Lower lobe of right lung (tissue), 2 donors: ENCODE measurements at places on chromosomes 6 and 20.
A peak's percentile ranks its signal among the peaks of the same experiment; 100 is the strongest.

GRCh38 chr20:1674361-1674760, 16.8 kb upstream of the SIRPG start:
- no peak for DNase-seq

DNA sequence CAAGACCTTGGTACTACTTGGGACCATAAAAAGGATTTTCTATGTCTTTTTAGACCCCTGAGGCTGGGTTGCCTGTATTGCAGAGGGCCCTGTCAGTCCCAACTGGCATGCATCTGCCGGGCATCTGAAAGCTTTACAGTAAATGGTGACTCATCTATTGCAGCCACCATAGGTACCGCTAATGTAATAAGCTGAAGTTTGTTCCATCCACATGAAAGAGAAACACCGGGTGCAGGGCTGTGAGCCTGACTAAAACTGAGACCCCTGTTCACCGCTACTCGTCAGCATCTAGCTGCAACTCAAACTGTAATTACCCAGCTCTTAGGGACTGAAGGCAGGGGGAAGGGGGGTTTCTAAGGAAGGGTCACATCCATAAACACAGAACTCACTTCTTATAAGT, 49.5 kb downstream of the TRERF1 start:
- DNase-seq, result no peak

DNA sequence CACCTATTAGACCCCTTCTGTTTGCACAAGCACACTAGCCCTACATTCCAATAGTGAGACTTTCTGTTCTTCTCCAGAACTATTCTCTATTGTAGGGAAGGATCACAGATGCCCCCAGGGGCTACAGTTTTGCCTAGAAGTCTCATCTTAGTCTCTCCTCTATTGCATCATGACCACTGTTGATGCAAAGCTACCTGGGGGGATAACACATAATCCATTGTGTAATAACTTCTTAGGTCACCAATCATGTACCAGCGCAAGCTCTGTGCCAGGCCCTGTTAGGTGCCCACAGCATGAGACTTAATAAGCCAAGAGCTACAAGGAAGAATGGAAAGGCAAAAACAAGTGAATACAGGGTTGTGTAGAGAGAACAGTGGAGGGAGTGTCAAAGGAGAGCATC, 98.1 kb upstream of the TNFAIP3 start:
- no peak for DNase-seq

DNA sequence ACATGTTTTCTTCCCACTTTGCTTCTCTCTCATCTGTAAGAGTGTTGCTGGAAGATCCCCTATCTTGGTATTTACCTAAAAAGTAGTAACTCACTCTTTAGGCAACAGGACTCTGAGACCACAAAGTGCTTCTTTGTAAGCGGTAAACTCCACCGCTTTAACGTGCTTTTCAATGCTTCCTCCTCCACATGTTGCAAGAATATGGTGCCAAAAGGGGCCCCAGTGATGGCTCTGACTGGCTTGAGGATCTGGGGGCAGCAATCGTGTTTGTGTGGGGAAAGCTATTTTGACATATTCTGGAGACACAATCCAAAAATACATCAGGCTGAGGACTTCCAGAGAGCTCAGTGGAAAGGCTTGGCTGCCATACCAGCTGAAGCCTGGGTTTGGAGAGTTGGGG, 12.4 kb upstream of the CPNE5 start:
- no peak for DNase-seq

DNA sequence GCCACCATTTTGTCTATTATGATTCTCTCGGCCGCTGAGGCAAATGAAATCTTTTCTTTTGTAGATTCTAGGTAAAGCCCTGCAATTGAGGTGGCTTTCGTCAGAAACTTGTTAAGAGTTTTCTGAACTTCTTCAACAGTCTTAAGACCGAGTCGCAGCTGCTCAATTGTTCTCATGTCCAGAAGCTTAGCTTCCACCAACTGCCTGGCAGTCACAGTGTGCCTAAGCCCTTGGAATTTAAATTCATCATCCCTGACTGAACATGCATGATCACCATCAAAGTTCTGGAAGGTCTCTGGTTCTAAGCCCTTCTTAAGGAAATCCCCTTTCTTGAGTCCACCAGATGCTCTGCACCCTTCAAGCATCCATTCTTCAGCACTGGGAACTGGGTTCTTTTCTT, 25.7 kb downstream of the DST start:
- no peak for DNase-seq

GRCh38 chr20:3648951-3649350, 14.2 kb downstream of the GFRA4 start:
- DNase-seq, result no peak

- no peak for DNase-seq
Observed at GRCh38 chr20:54389596-54390280, 85.7 kb upstream of the DOK5 start.

DNA sequence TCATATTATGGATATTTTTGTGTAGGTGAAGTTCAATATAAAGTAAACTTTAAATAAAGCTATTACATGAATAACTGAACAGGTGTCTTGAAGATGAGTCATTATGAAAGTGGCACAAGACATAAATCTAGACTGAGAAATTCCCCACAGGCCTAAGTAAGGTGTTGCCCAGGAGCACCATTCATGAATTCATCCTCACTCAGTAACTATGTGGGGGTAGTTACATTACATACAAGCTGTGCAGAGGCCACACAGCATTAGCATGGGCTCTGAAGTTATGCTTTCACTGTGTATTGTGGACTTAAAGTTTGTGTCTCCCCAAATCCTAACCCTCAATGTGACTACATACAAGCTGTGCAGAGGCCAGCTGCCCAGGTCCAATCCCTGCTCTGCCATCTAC, 65.9 kb downstream of the BCAS1 start:
- no peak for DNase-seq

DNA sequence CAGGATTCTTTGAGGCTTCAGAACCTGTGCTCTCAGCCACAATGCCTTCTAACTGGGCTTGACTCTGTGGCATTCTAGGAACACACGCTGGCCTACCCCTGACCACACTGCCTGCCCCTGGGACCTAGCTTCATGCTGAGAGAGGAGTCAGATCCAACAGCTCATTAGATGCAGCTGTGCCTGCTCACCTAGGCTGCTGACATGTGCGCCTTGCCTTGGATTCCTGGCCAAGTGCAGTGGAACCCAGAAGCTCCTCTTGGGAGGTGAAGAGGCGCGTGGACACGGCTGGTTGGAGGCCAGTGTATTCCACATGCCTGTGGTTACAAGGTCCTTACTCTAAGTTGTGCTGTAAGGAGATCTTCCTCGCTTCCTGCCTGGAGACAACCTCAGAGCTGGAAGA, 24.7 kb upstream of the KCNK16 start:
- no peak for DNase-seq

- no peak for DNase-seq
Observed at GRCh38 chr6:67748521-67748920, 886.6 kb upstream of the ADGRB3 start.

DNA sequence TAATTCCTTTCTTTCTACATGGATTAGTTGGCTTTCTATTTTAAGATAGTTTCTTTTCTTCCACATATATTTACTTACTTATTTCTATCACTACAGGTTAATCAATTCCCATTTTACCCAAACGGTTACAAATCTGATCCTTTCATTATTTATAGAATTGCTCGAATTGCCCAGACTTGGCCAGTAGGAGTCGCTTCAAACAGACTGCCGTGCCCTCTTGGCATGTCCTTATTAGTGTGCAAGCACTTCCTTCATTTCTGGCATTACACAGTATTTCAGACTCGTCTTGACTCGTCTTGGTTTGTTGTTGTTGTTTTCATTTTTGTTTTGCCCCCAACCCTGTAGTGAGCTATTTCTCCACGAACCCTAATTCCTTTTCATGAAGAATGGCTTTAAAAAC, 74.6 kb downstream of the SAMD3 start:
- no peak for DNase-seq

DNA sequence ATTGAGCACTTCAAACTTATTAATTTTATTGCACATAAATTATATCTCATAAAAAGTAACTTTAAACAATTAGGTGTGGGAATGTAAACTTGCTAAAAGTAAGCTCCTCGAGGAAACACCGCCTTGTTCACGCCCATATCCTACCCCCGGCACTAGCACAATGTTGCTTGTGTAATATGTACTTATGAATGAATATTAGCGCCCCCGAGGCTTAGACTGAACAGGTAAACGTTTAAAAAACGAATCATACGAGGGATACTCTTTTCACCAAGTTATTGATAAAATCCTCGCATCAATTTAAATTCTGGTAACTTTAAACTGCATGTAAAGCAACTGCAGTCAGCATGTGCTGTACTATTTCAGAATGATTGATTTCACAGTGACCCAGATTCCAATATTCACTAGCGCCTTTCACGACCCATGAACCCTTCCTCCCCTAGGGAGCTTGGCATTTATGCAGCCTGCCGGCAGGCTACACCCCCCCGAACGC, 637 bp downstream of the TFB1M start:
- DNase-seq, result no peak

GRCh38 chr6:11404838-11405237, 132.7 kb upstream of the TMEM170B start:
- no peak for DNase-seq

GRCh38 chr6:149334201-149334600, 16.7 kb downstream of the TAB2 start:
- no peak for DNase-seq

DNA sequence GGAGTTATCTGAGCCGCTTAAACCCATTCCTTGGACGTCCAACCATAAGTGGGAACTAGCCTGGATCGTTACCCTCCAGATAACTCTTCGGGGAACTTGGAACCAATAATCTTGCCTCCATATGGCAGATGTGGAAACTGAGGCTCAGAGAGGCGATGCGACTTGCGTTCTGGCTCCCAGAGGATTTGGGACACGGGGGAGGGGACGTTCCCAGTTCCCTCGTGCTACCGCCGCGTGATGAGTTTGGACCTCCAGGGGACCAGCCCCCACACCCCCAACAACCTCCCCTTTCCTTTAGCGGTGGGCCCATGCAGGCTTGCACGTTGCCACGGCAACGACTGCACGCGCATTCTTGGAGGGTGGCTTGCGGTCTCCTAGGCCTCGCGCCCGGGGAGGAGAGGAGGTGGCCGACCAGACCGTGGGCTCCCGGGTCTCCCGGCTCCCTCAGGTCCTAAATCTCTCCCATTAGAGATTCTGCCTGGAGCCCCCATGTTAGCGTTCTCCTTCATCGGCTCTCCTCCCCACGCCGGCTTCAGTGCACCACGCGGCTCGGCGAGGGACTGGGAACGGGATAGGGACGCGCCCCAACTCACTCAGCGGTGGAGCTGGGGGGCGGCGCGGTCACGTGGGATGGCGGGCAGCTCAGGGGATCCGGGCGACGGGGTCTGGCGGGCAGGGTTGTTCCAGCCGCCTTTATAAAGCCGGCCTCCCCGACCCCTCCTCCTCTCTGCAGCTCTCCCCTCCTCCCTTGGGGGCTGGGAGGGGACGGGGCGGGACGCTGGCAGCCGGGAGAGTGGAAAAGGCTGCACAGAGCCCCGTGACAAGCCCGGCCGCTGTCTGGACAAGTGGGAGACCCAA, at the start of gene PLTP:
TSS of gene PLTP (minus strand) at position 670 of the 858 bp plus-strand sequence. CDS start 703 bp downstream, outside the sequence.
- peak; percentile 66 for DNase-seq

- DNase-seq, result no peak
Observed at GRCh38 chr6:125910527-125910926, 46.0 kb upstream of the HINT3 start.

DNA sequence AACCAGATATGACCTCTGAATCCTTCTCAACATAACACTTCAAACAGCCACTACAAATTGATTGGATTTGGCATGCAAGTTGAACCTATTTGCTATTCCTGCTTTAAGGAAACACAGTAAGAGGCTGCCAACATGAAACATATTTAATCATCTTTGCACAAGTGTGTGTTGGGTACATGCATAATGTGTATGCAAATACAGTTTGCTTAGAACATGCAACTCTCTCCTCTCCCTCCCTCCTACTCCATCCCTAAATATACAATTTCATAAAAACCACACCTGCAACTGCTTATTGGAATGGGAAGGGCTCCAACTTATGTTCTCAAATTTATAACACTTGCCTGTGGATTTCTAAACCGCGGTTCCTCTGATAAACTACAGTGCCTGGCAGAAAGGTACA, 71.5 kb downstream of the CD83 start:
- no peak for DNase-seq

- peak; percentile 57 for DNase-seq
Observed at GRCh38 chr6:129774697-129775447, 64.9 kb upstream of the ARHGAP18 start.

DNA sequence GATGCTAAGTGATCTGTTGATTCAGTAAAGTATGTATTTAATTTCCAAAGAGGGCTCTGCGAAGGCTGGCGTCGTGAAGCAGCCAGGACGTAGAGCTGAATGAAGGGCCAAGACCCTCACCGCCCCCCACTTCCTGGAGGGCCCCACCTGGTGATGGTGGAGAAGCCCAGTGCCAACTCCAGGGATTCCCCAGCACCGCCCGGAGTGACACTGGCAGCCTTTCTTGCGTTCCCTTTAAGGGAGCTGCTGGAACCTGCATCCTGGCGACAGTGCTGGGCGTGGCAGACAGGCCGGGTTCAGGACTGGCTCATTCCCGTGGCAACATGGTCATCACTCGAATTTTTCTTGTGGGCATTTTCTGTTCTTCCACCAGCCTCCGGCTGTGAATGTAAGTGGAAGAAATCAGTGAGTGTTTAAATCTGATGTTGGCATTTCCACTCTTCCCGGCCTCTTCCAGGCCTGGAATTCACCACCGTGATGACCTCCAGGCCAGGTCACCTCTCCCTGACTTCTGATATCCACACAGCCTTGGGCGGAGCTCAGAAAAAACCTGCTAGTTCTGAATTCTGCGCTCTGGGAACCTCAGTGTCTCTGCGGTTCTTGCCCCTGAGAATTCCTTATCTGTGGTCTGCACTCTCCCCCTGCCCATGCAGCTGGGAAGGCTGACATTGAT, 57.4 kb upstream of the DACT2 start:
- DNase-seq, result peak; percentile 19

GRCh38 chr20:1876975-1877608, 18.1 kb upstream of the SIRPA start:
- no peak for DNase-seq

DNA sequence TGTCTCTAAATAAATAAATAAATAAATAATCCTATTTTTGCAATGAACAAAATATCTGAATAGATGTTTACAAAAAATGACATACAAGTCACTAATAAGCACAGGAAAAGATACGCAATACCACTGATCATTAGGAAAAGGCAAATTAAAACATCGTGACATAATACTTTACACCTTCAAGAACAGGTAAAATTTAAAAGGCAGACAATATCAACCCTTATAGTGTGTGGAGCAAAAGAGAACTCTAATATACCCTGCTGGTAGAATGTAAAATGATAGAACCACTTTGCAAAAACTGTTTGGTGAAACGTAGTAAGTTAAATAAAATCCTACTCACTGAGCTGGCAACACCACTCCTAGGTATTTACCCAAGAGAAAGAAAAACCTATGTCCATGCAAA, 67.4 kb downstream of the ZMYND8 start:
- DNase-seq, result no peak

DNA sequence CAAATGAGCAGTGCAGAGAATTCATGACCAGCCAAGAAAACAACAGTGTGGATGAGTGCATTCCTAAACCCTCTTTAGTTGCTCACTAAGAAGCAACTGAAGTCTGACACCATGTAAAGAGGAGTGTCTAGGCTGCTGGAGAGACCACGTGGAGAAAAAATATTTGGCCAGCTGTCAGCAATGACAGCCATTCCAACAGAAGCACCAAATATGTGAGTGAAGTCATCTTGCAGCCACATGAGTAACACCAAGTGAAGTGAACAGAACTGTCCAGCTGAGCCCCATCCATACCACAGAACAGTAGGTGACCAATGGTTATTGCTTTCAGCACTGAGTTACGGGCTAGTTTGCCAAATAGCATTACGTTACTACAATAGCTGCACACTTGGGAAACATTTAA, 89.4 kb downstream of the TBXT start:
- DNase-seq, result no peak
